ENCODE measurements at places on chromosomes 1 and 21. TPM values are rescaled to one million over a fixed set of nuclear protein-coding genes. Genes with fewer than 3 reads are reported as not detected.

DNA sequence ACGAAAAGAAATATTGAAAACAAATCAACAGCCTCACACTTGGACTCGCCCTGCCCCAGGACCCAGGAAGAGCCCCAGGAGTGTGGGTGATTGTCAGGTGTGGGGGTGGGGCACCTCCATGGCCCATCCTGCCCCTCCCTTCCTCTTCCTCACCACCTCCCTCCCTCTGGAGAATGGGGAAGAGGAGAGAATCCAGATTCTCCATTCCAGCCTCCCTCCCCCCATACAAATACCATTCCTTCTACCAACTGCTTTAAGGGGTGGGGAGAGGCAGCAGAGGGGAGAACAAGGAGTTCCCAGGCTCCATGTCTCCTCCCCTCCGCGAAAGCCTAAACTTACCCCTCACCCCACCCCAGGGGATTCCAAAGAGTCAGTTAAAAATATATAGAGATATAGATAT, 36.7 kb downstream of the MEF2D start:
- DNase-seq = no peak

GRCh38 chr1:88466011-88466410, 218.1 kb upstream of the PKN2 start:
- no peak for DNase-seq

DNA sequence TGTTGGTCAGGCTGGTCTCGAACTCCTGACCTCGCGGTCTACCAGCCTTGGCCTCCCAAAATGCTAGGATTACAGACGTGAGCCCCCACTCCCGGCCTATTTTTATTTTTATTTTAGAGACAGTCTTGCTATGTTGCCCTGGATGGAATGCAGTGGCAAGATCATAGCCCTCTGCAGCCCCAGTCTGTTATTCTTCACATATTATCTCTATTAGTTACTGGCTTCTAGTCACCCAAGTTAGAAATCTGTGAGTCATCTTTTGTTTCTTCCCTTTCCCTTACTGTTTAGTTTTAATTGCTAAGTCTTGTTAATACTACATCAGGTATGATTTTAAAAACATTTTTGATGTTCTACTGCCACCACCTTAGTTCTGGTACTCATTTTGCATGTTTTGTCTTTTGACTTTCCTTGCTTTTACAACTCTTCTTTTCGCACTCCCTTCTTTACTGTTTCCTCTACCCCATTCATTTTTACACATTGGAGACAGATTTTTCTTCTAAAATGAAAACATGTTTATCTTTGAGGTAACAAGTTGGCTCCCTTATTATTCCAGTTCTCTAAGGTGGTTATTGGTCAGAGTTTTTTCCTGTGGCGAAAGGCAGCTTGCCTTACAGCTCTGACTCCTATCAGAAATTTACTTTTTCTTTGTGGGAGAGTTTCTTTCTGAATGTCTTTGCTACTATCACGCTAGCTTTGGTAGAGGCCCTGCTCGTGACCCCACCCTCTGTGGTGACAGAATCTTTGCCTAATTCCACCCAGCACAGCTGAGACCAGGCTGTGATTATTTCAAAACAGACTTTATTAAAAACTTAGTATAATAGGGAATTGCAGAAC, 19.5 kb downstream of the ZMYM4 start:
- no peak for DNase-seq

GRCh38 chr21:14451546-14451945, 68.6 kb upstream of the HSPA13 start:
- DNase-seq = no peak

DNA sequence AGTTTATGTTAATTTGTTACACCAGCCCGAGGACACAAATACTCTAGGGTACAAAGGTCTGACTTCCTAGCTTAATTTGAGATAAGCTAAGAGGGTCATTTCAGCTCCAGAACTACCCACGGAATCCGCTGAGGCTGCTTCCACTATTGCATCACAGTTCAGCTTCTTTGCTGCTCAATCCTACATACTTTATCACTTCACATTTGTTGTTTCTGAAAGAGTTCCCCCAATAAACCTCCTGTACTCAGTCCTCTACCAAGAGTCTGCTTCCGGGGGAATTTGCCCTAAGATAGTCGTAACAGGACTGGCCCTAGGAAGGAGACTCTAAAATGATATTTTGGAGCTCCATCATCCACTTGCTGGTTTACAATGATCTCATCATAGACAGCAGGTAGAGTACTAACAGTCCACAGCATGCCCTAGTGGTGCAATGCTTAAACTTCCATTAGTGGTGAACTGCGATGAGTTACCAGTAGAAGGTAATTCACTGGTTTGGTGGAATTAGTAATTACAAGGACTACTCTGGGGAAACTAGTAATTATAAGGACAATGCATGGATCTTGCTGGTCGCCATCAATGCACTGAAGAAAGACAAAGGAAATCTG, 229.3 kb downstream of the USH2A start:
- no peak for DNase-seq

DNA sequence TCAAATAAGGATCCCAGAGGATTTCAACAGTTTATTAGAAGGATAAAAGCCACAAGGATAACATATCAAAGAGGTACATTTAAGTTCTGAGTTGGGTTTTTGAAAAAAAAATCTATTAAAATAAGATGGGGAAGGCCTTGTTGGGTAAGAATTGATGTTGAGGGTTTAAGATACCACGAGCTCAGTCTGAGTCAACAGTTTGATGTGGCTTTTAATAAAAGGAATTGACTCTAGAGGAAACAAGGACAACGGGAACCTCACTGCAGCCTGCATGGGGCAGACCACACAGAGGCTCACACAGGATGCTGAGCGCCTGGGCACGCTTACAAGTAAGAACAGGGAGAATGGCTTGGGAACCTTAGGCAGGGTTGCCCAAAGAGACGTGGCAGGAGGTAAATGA, 107.5 kb downstream of the TIAM1 start:
- DNase-seq = no peak

- no peak for DNase-seq
These were observed 22.4 kb upstream of the KIFAP3 start for GRCh38 chr1:170096806-170097340.

DNA sequence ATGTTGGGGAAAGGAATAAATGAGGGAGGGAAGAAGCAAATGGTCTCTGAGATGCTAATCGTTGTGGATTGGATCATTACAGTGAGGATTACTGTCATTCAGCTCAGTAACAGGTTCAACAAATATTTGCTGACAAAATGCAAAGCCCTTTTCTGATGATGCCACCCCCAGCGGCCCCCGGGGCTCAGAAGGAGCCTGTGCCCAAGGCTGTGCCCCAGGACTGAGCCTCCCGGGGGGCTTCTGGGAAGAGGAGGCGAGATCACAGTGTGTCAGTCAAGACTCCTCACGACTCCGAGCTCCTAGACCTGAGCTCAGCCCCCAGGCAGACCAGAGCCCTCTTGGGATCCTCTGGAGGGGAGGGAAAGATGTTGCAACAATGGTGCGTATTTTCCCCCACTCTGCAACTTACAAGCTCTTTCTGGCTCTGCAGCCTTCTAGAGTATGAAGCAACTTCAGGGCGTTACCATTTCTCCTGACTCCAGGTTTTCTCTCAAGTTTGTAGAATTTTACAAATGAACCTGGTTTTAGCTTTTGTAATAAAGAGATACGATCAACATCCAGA, 20.8 kb downstream of the EPHA8 start:
- DNase-seq = no peak

DNA sequence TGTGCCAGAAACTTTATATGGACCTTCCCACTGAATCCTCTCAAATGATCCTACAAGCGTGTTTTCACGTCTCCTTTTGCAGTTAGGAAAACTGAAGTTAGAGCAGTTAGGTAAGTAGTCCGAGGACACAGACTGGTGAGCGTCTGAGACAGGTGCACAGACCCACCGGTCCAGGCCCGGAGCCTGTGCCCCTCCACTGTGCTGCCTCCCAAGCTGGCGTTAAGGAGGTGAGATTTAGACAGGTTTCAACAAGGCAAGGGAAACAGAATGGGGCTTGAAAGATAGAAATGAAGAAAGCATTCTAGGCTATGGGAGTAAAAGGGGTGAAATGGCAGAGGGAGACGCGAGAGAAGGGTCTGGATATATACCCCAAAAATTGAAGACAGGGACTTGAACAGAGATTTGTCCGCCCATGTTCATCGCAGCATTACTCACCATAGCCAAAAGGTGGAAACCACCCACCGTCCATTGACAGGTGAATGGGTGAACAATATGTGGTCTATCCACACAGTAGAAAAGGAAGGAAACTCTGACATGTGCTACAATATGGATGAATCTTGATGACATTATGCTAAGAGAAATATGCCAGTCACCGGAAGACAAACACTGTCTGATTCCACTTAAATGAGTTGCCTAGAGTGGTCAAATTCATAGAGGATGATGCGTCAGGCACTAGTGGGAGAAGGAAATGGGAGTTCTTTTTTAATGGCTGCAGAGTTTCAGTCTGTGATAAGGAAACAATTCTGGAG, 15.7 kb upstream of the PKP1 start:
- no peak for DNase-seq

DNA sequence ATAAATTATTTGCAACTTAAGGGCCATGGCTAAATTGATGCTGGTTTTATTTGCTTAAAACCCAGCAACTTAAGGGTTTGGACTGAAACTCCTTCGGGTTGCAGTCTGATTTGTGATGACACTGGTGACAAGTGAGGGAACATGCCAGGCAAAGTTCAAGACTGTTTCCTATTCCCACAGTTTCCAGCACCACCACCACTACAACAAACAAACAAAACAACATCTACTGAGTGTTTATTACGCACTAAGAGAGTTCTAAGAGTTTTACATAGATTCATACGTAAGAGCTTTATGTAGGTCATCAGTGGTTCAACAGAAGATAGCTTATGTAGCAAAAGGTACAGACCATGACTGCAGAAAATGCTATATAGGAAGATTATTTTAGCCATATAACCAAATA, 1582.1 kb downstream of the BRINP3 start:
- DNase-seq = no peak

- no peak for DNase-seq
These were observed 741.7 kb downstream of the MATN1 start for GRCh38 chr1:29981586-29982239.

DNA sequence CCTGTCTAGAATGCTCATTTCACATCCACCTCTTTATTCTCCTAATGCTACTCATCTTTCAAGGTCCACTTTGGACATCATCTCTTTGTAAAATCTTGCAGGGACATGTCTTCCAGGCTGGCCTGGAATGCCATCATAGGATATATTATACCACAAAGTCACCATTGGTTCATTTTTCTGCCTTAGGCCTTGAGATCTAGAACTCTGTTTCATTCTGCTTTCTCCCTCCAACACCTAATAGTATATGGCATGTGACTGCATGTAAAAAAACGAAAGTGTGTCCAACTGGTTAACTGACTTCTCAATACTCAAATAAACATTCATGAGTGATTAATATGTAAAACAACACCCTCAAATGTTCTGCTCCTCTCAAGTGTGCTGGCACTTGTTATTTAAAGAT, 84.1 kb downstream of the RGS2 start:
- no peak for DNase-seq

GRCh38 chr1:1024771-1025699, 5.1 kb downstream of the AGRN start:
- DNase-seq = peak; percentile 84

The MEGF6 gene
- polyA plus RNA-seq = 20.6 TPM

The RAB3B gene
- 4.3 TPM for polyA plus RNA-seq

The SPATA6 gene
- 22.1 TPM for polyA plus RNA-seq

The FCRL1 gene
- polyA plus RNA-seq = 0.12 TPM

The CNST gene
- polyA plus RNA-seq = 19.9 TPM

The SMCP gene
- polyA plus RNA-seq = not detected

The FYB2 gene
- 0.41 TPM for polyA plus RNA-seq

The CD1B gene
- not detected for polyA plus RNA-seq
